Bronchial smooth muscle cell (primary cell): ENCODE measurements at places on chromosomes 5 and 9. TPM values are rescaled to one million over a fixed set of nuclear protein-coding genes. Genes with fewer than 3 reads are reported as not detected.

QRFP gene
- total RNA-seq, result not detected in 2 replicates

C6 gene
- 0.16 TPM in 1 of 2 replicates, not detected in the other for total RNA-seq

INSL6 gene
- not detected in 2 replicates for total RNA-seq

GLRA1 gene
- total RNA-seq, result not detected in 2 replicates

CMYA5 gene
- 3.9 and 5.9 TPM in 2 replicates for total RNA-seq

PITX1 gene
- 0.47 and 4.1 TPM in 2 replicates for total RNA-seq

C1QTNF3 gene
- 1.1 and 1.3 TPM in 2 replicates for total RNA-seq

TMEM252 gene
- not detected in 2 replicates for total RNA-seq

SOX30 gene
- 0.16 TPM in 1 of 2 replicates, not detected in the other for total RNA-seq
